Nephron progenitor cell (in vitro differentiated cells): ENCODE measurements at places on chromosomes 6 and 20.

- DNase-seq, result no peak
- H3K27me3 ChIP-seq, result no peaks in the 10 kb centered on the region
- peaks cover 5% of the 10 kb centered on the region for H3K36me3 ChIP-seq
- H3K27ac ChIP-seq, result no peak overlapping the region
- H3K4me3 ChIP-seq, result no peak overlapping the region
- H3K4me1 ChIP-seq, result no peaks in the 10 kb centered on the region
These were observed 142.3 kb upstream of the CARMIL1 start for GRCh38 chr6:25136854-25137253.

- peaks cover 23% of the 10 kb centered on the region for H3K27me3 ChIP-seq
- no peaks in the 10 kb centered on the region for H3K36me3 ChIP-seq
- peaks cover 28% of the 10 kb centered on the region for H3K4me1 ChIP-seq
- DNase-seq, result no peak
These were observed 21.8 kb downstream of the ITPR3 start for GRCh38 chr6:33642897-33643296.

- peak overlapping the region; percentile 79 for H3K27ac ChIP-seq
- H3K36me3 ChIP-seq, result peaks cover 22% of the 10 kb centered on the region
- H3K27me3 ChIP-seq, result no peaks in the 10 kb centered on the region
These were observed 476 bp downstream of the MEA1 start for GRCh38 chr6:43013097-43013842.

- H3K27ac ChIP-seq, result no peak overlapping the region
- H3K4me3 ChIP-seq, result no peak overlapping the region
- no peak for DNase-seq
- peaks cover 15% of the 10 kb centered on the region for H3K27me3 ChIP-seq
- H3K4me1 ChIP-seq, result peaks cover 14% of the 10 kb centered on the region
These were observed 58.2 kb downstream of the GCLC start for GRCh38 chr6:53486679-53487078.

- no peak for DNase-seq
- H3K27ac ChIP-seq, result no peak overlapping the region
- H3K36me3 ChIP-seq, result no peaks in the 10 kb centered on the region
- H3K4me3 ChIP-seq, result no peak overlapping the region
- H3K4me1 ChIP-seq, result no peaks in the 10 kb centered on the region
These were observed 176.3 kb upstream of the CDYL start for GRCh38 chr6:4599924-4600323.

DNA sequence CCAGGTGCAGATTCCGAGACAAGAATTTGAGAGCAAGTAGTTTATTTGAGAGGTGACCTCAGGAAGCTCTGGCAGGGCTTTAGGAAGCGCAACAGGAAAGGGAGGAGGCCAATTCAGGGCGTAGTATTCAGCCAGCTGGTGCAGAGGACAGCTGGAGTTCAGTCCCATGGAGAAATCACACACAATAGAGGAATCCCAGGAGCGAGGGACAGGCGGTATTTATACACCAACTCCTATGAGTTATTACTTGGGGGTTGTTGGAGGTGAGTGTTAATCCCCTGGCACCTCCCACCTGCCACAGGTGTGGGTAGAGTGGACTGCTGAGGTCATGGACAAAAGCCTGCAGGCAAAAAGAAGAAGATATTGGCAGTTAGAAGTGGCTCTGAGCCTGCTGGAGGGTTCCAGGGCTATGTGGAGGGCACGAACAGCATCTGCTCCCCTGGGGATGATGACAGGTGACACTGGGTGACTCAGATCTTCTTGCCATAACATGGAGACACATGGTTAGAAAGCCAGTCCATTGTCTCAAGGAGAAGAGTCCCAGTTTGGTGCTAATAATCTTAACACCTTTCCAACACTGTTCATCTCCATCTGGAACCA lies 13.9 kb upstream of the SULF2 start:
- H3K36me3 ChIP-seq, result no peaks in the 10 kb centered on the region
- H3K27me3 ChIP-seq, result peaks cover 10% of the 10 kb centered on the region
- H3K27ac ChIP-seq, result no peak overlapping the region
- no peak overlapping the region for H3K4me3 ChIP-seq

DNA sequence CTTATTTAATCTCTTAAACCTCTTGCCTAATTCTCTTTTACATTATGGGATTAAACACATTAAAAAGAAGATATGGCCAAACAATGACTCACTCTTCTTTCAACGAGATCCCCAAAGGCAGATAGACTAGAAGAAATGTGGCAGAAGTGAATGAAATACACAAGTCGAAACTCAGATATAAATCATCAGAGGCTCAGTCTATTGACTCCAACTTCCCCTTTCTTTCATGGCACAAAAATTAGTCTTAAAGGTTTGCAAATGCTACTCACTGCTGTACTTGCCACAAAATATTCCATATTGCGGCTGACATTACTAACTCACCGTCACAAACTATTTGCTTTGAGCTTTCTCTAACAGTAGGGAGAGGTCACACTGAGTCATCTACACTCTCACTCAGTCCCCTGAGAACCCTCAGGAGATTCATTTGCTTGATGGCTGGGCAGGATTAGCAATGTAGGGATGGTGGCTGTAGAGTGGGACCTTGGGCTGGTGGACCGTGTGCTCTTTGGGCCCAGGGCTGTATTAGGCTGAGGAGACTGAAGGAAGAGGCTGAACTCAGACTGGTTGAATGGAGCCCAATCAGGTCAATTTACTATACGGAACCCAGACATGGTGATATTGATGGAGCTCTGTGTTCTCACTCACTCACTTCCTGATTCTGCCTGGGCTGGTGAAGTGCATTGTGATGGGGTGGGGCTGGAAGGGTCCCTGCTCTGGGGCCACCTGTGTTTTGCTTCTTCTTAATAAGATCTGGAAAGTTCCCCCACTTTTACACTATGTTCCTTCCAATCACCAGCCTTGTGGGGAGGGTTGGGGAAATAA lies 42.8 kb upstream of the UBR2 start:
- no peaks in the 10 kb centered on the region for H3K36me3 ChIP-seq
- peaks cover 9% of the 10 kb centered on the region for H3K27me3 ChIP-seq
- no peaks in the 10 kb centered on the region for H3K4me1 ChIP-seq
- no peak for DNase-seq

DNA sequence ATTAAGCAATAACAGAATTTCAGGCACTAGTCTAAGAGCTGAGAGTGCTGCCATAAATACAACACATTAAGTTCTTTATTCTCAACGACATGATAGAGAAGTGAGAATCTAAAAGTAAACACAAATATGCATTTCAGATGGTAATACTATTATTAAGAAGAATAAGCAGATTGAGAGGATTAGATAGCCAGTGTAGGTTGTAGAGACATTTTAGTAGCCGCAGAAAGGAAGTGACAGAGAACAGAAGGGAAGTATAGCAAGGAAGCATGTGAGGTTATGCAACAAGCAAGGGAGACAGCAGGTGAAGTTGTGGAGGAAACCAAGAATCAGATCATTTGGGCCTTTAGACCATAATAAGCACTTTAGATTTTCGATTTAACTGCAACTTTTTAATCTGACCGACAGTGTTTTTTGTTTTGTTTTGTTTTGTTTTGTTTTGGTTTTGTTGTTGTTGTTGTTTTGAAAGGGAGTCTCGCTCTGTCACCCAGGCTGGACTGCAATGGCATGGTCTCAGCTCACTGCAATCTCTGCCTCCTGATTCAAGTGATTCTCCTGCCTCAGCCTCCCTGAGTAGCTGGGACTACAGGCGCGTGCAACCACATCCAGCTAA lies 737.0 kb upstream of the ADGRB3 start:
- H3K36me3 ChIP-seq, result peaks cover 4% of the 10 kb centered on the region
- H3K27me3 ChIP-seq, result no peaks in the 10 kb centered on the region
- no peak overlapping the region for H3K4me3 ChIP-seq

DNA sequence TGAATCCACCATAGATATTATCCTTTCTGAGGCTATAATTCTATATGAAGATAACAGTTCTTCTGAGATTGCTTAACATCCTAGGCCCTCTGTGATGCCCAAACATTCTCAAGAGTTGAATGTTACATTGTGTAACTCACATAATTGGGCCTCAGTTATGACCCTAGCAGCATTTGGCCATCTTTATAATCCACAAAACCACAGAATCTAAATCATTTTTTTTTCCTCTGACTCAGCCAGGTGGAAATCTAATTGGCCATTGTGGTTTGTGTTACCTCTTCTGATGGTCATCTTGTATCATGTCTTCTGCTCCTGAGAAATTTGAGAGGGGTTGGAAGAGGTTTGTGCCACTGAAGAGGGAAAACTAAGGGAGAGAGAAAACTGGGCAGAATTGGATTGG lies 99.5 kb downstream of the LINC00237 start:
- no peaks in the 10 kb centered on the region for H3K4me1 ChIP-seq
- H3K27ac ChIP-seq, result no peak overlapping the region
- H3K27me3 ChIP-seq, result no peaks in the 10 kb centered on the region
- H3K36me3 ChIP-seq, result no peaks in the 10 kb centered on the region

DNA sequence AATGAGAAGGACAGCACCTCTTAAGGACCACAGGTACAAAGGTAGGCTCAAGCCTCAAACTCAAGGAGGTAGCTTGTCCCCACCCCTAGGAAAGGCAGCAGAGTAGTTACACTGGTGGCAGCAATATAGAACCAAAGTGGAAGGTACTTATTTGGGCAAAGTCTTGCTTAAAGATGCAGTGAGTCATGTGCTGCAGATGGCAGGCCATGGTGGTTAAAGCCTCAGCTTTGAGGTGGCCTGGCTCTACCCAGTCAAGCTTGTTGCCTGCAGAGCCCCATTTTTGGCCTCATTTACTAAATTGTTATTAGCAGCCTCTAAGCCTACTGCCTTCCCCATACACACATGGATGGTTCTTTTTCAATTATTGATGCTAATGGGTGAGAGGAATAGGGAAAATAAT lies 146.0 kb downstream of the ELOVL4 start:
- peaks cover 2% of the 10 kb centered on the region for H3K4me1 ChIP-seq
- H3K27me3 ChIP-seq, result no peaks in the 10 kb centered on the region
- H3K4me3 ChIP-seq, result no peak overlapping the region
- H3K27ac ChIP-seq, result no peak overlapping the region

DNA sequence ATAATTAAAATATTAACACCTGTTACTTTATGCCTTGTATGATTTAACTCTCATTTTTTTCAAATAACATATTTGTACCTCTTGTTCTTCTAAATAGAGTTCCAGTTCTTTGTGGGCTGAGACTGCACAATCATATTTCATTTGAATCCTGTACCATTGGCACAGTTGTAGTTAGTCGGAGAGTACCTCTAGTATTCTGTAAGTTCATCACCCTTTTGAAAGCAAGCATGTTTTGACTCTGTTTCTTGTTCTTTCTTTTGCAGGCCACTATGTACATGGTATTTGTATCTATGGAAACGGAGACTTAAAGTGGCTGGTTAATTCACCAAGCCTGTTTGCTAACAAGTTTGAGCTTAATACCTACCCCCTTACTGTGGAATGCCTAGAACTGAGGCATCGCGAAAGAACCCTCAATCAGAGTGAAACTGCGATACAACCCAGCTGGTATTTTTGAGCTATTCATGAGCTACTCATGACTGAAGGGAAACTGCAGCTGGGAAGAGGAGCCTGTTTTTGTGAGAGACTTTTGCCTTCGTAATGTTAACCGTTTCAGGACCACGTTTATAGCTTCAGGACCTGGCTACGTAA lies 68.2 kb downstream of the C6orf52 start:
- no peak for DNase-seq
- no peak overlapping the region for H3K27ac ChIP-seq
- peaks cover 60% of the 10 kb centered on the region for H3K36me3 ChIP-seq
- H3K4me3 ChIP-seq, result no peak overlapping the region
- peaks cover 8% of the 10 kb centered on the region for H3K4me1 ChIP-seq

GRCh38 chr20:41145821-41146620 lies 8.7 kb downstream of the PLCG1 start:
- no peak overlapping the region for H3K27ac ChIP-seq
- H3K4me3 ChIP-seq, result no peak overlapping the region
- peaks cover 68% of the 10 kb centered on the region for H3K36me3 ChIP-seq
- H3K27me3 ChIP-seq, result peaks cover 3% of the 10 kb centered on the region

DNA sequence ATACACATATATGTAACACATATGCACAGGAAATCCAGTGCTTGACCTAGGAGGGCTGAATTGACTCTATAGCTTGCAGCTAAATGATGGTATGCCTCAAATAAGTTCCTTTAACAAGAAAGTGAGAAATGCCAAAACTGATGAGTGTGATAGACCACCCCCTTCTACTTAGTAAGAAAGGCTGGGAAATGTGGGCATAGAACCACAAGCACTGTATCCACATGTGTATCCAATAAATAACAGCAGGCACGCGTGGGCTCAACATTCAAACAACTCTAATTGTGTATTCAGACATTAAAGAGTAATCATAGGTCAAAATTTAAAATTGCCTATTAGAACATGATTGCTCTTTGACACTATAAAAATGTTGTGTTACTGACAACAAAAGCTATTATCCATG lies 54.1 kb downstream of the FAM83B start:
- peaks cover 3% of the 10 kb centered on the region for H3K27me3 ChIP-seq
- H3K4me3 ChIP-seq, result no peak overlapping the region
- no peak for DNase-seq
- H3K36me3 ChIP-seq, result no peaks in the 10 kb centered on the region

GRCh38 chr20:48120120-48120519 lies 334.8 kb upstream of the SULF2 start:
- peaks cover 7% of the 10 kb centered on the region for H3K4me1 ChIP-seq
- no peaks in the 10 kb centered on the region for H3K36me3 ChIP-seq
- peaks cover 3% of the 10 kb centered on the region for H3K27me3 ChIP-seq
- H3K4me3 ChIP-seq, result no peak overlapping the region
